Activated naive CD4-positive, alpha-beta T cell treated with anti-CD3 and anti-CD28 coated beads, Interleukin-2, amount 50 U/mL, for 72 hours (primary cell): ENCODE measurements at places on chromosomes 7 and 10. TPM values are rescaled to one million over a fixed set of nuclear protein-coding genes. Genes with fewer than 3 reads are reported as not detected.

The CASD1 gene
- 16.7 TPM for total RNA-seq

The NOBOX gene
- total RNA-seq, result not detected

The NME8 gene
- total RNA-seq, result not detected

The IGF2BP3 gene
- 0.39 TPM for total RNA-seq

The CTNNA3 gene
- total RNA-seq, result 0.39 TPM

DNA sequence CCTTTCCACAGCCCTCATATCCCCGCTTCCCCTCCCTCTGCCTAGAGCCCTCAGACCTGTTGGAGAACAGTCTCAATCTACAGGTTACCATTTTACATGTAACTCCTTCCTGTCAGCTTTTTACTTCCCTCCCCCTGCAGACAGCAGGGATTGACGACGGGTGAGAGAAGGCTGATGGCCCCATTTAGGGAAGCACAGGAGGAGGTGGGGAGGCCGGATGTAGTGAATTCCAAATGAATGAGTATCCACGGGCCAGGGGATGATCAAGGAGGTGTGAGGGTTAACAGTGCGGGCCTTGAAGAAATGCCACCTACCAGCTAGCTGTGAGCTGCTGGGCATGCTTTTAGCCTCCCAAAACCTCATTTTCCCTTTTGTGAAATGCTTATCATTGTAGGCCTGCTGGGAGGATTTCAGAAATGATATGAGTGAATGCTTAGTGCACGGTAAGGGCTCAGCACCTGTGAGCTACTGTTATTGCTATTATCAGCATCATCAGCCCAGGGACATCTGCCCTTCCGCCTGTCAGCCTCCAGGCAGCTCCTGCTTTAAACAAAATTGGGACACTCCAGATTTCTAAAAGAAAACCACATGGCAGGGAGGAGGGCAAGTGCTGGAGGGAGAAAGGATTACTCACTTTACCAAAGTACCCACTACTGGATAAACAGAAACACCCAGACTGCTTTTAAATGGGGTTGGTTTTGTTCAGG lies 6.5 kb upstream of the NANOS1 start:
- DNase-seq, result no peak

DNA sequence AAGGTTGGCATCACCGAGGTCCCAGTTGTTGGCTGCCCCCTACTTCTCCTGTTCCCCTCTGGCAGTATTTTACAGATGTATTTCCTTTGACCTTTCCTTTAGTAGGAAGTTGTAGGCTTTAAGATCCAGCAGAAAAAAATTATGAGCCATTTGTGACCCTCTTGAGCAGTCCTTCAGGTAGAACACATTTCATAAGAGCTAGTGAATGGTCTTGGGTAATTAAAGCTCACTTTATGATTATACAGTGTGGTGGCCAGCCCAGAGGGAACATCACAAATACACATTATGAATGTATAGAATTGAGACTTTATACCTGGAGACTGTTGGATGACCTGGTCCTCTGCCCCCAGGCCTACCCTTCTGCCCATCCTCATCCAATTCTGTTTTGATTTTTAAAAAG lies 57.0 kb downstream of the KAT6B start:
- no peak for DNase-seq

GRCh38 chr7:30708983-30709382 lies 26.7 kb upstream of the CRHR2 start:
- no peak for DNase-seq

- no peak for DNase-seq
These were observed 90.2 kb upstream of the STEAP4 start for GRCh38 chr7:88396948-88397322.

DNA sequence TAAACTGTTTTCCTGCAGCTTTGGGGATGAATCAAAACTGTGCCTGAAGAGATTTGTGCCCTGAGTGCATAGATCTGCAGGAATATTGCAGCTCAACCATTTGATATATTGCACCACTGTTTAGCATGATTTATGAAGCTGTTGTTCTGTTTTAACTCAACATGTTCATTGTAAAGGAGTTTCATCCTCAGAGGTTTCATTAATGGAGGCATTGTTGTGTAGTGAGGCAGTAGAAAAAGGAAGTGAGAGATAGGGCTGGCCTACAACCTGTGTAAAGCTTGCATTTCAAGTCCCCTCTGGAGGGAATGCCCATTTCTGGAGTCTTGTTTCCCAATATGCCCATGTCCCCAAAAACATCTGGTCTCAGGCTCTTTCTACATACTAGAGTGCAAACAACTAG lies 67.5 kb downstream of the DNAJC12 start:
- DNase-seq, result no peak

DNA sequence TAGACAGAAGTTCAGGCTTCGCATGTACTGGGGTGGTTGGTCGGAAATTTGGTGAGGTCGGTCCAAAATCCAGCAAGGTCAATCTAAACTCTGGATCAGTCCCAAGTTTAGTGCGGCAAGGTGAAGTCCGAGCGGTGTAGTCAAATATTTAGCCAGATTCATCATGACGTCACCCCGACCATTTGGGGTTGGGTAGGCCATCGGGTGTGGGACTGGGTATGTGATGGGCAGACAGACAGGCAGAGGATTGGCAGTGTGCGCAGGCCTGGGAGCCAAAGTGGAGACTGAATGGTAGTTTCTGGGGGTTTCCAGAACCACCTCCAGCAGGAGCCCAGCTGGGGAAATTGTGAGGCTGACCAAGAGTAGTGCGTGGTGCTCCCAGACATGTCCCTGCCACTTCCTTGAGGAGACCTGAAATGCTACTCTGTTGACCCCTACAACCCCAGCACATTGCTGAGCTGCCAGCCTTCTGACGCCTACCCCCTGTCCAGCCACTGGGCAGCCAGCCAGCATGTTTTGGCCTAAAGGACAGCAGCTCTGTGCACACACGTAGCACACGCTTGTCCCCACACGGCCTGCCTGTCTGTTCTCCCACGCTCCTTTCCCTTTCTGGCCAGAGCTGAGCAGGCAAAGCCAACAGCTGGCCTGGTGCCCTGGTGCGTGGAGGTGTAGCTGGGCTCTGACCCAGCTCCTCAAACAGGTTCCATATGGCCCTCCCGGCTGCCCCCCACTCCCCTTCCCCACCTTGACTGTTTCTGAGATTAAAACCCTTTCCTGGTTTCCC lies 55.9 kb downstream of the FAM241B start:
- no peak for DNase-seq

GRCh38 chr10:111873041-111873440 lies 310.5 kb downstream of the GPAM start:
- no peak for DNase-seq

GRCh38 chr10:14142606-14143250 lies 188.0 kb downstream of the FRMD4A start:
- no peak for DNase-seq

DNA sequence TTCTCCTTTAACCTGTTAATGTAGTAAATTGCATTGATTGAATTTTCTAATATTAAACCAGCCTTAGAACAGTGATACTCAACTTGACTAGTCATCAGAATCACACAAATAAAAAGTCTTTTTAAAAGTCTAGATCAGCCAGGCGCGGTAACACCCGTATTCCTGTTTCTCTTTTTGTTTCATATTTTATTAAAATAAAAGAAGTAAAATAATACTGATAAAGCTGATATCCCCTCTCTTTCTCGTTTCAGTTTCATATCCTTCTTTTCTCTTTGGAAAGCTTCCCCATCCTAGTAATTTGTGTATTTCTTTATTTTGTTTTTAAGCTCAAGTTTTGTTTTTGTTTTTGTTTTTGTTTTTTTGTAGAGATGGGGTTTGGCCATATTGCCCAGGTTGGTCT lies 9.3 kb downstream of the SMO start:
- DNase-seq, result no peak

- DNase-seq, result no peak
These were observed 97.5 kb upstream of the PRSS58 start for GRCh38 chr7:142355328-142355727.

DNA sequence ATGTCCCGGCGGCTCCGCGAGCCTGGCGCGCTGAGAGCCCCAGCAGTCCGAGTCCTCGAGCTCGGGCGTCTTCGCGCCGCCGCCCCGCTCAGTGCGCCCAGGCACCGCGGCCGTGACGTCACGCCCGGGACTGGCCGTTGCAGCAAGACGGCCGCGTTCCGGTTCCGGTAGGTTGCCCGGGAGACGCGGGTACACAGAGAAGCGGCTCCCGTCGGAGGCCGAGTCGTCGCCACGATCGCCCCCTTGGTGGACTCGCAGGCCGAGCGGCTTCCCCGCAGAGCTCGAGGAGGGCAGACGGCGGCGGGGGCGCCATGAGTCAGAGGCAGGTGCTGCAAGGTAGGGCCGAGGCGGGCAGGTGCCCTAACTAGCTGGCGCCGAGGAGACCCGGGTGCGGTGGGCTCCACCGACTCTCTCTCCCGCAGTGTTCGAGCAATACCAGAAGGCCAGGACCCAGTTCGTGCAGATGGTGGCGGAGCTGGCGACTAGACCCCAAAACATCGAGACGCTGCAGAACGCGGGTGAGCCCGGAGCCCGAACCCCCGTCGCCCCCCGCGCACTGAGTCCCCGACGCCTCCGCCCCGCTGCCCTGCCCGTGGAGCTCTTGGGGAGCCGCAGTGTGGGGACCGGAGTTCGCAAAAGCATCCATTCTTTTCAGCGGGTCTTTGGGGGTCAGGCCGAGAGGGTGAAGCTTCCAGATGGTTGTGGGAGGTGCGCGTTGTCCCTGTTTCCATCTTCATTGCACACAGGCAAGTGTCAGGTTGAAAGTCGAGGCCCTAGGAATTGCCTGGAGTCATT lies at the start of gene SPAG6:
SPAG6 (plus strand) TSS at position 196 of the 795 bp plus-strand sequence; CDS start at position 312, 116 bp downstream.
- DNase-seq, result peak; percentile 50
